ENCODE measurements at places on chromosomes 16 and 17. TPM values are rescaled to one million over a fixed set of nuclear protein-coding genes. Genes with fewer than 3 reads are reported as not detected.
A peak's percentile ranks its signal among the peaks of the same experiment; 100 is the strongest.

DNA sequence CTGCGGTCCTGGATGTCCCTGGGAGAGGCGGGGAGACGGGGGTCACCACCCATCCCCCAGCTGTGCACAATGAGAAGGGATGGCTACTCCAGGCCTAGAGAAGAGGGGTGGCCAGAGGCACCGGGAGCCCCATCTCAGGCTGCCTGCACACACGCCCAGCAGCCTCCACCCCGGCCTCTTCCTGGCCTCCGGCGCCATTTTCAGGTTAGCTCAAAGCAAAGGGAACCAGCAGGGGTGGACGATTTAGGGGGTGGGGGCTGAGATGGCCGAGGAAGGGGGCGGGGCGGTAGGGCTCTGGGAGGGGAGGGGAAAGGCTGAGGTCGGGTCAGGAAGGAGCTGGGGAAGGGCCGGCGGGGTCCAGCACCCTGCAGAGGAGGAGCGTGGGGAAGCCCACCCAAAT lies 42.8 kb downstream of the SRCIN1 start:
- no peak for DNase-seq
- H3K27ac ChIP-seq: no peak overlapping the region
- H3K27me3 ChIP-seq: no peaks in the 10 kb centered on the region
- no peaks in the 10 kb centered on the region for H3K36me3 ChIP-seq

SLC22A31 gene
- total RNA-seq: not detected

- DNase-seq: no peak
- H3K27me3 ChIP-seq: no peaks in the 10 kb centered on the region
- no peaks in the 10 kb centered on the region for H3K4me1 ChIP-seq
- H3K4me3 ChIP-seq: no peak overlapping the region
- no peaks in the 10 kb centered on the region for H3K36me3 ChIP-seq
These were observed 47.2 kb downstream of the PIPOX start for GRCh38 chr17:29090108-29090507.

CD300LB gene
- not detected for total RNA-seq

PERCC1 gene
- not detected for total RNA-seq

DNA sequence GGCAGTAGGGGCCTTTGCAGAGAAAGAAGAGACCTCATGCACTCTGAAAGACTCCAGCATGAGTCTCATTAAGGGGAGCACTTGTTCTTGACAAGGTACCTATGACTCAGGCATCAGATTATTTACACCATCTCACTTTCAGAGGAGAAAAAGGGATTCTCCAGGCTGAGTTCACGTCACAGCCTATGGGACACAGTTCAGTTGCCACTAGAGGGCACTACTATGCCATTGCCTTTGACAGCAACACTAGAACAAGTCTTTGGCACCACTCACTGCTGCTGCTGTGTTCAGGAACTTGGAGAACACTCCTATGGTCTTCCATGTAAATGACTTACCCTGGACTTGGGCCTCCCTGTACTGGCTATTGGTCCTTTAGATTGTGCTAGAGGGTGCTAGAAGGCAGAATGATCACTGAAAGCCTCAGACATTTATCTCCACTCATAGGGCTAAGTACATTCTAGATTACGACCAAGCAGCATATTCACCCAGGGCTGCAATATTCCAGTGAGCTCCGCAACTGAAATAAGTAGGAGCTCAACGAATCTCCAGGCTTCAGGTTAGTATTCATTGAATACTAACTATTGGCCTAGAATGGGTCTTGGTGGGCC lies 225.1 kb upstream of the CA10 start:
- H3K36me3 ChIP-seq: no peaks in the 10 kb centered on the region
- H3K4me1 ChIP-seq: no peaks in the 10 kb centered on the region
- H3K27me3 ChIP-seq: no peaks in the 10 kb centered on the region

- no peaks in the 10 kb centered on the region for H3K36me3 ChIP-seq
- no peak overlapping the region for H3K4me3 ChIP-seq
- DNase-seq: no peak
- H3K4me1 ChIP-seq: no peaks in the 10 kb centered on the region
- no peaks in the 10 kb centered on the region for H3K27me3 ChIP-seq
These were observed 177.8 kb upstream of the TBX2 start for GRCh38 chr17:61221597-61222471.

DNA sequence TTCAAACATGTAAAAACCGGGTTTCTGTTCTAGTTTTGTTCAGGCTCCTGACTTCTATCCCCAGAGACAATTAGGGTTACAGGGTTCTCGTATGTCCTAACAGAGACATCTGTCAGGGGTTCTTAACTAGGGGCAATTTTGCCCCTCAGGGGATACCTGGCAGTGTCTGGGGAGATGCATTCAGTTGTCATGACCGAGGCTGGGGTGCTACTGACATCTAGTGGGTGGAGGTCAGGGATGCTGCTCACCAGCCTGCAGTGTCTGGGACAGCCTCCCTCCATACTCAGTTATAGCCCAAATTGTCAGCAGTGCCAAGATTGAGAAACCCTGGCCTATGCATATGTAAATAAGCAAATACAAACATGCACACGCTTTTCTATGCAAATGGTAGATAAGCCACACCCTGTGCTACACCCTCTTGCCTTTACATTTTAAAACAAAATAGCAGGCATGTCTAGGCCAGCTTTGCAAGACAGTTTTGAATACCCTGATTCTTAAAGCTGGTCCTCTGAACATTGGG lies 37.4 kb downstream of the CLEC16A start:
- no peak for DNase-seq
- H3K4me1 ChIP-seq: peaks cover 4% of the 10 kb centered on the region
- no peaks in the 10 kb centered on the region for H3K36me3 ChIP-seq
- no peaks in the 10 kb centered on the region for H3K27me3 ChIP-seq

DNA sequence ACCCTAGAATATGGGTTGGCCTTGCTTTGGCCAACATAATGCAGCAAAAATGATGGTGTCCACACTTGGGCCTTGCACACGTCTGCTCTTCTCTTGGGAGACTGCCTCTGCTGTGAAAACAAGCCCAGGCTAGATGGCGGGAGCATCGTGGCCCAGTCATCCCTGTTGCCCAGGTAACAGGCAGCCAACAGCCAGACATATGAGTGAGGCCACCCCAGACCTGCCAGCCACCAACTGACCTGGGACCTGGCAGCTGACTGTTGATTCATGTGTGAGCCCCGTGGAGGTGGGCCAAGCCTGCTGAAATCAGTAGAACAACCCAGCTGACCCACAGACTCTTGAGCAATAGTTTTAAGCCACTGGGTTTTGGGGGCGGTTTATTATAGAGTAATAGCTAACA lies 39.4 kb upstream of the CDH3 start:
- H3K27ac ChIP-seq: no peak overlapping the region
- no peaks in the 10 kb centered on the region for H3K27me3 ChIP-seq
- no peaks in the 10 kb centered on the region for H3K36me3 ChIP-seq
- no peaks in the 10 kb centered on the region for H3K4me1 ChIP-seq

LRRC46 gene
- 0.14 TPM for total RNA-seq

DNA sequence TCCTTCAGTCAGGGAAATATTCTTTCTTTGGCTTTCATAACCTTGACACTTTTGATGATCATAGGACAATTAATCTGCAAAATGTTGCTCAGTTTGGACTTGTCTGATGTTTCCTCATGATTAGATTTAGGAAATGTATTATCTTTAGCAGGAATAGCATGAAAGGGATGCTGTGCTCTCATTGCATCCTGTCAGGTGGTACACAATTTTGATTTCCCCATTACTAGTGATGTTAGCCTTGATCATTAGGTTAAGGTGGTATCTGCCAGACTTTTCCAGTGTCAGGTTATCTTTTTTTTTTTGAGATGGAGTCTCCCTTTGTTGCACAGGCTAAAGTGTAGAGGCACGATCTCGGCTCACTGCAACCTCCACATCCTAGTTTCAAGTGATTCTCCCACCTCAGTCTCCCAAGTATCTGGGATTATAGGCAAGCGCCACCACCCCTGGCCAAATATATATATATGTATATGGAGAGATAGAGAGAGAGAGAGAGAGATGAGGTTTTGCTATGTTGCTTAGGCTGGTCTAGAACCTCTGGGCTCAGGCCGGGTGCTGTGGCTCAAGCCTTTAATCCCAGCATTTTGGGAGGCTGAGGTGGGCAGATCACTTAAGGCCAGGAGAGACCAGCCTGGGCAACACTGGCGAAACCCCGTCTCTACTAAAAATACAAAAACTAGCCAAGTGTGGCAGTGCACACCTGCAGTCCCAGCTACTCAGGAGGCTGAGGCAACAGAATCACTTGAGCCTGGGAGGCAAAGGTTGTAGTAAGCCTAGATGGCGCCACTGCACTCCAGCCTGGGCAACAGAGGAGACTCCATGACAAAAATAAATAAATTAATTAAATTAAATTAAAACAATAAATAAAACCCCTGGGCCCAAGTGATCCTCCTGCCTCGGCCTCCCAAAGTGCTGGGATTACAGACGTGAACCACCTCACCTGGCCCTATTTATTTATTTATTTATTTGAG lies 15.8 kb upstream of the CAVIN1 start:
- H3K27ac ChIP-seq: no peak overlapping the region
- H3K36me3 ChIP-seq: no peaks in the 10 kb centered on the region
- no peaks in the 10 kb centered on the region for H3K4me1 ChIP-seq
- no peak for DNase-seq
- no peaks in the 10 kb centered on the region for H3K27me3 ChIP-seq

CLEC10A gene
- total RNA-seq: 1.5 TPM

GRCh38 chr16:10039220-10040096 lies 142.8 kb downstream of the GRIN2A start:
- DNase-seq: no peak
- no peak overlapping the region for H3K27ac ChIP-seq

DNA sequence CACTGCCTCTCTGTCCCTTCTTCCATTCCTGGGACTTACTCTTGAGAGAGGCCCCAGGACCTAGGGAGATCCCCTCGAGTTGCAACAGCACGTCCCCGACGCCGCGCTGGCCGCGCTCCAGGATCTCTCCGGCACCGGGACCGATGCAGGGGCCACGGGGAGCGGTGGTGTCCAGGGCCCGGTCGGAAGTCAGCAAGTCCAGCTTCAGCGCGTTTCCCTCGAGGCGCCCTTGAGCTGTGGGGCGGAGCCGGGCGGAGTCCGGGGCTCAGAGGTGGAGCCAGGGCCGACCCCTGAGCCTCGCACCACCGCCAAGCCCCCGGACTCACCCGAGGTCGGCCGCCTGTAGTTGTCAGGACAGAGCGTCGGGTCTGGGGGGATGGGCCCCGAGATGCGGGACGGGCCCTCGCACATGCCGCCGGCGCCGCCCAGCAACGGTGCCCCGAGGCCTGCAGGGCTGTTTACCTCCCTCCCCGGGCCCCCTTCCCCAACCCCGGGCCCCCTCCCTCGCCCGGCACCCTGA lies 458 bp downstream of the ENKD1 start:
- peak overlapping the region; percentile 91 for H3K4me3 ChIP-seq
- H3K36me3 ChIP-seq: no peaks in the 10 kb centered on the region
- H3K27ac ChIP-seq: peak overlapping the region; percentile 85
- DNase-seq: peak; percentile 51

DNA sequence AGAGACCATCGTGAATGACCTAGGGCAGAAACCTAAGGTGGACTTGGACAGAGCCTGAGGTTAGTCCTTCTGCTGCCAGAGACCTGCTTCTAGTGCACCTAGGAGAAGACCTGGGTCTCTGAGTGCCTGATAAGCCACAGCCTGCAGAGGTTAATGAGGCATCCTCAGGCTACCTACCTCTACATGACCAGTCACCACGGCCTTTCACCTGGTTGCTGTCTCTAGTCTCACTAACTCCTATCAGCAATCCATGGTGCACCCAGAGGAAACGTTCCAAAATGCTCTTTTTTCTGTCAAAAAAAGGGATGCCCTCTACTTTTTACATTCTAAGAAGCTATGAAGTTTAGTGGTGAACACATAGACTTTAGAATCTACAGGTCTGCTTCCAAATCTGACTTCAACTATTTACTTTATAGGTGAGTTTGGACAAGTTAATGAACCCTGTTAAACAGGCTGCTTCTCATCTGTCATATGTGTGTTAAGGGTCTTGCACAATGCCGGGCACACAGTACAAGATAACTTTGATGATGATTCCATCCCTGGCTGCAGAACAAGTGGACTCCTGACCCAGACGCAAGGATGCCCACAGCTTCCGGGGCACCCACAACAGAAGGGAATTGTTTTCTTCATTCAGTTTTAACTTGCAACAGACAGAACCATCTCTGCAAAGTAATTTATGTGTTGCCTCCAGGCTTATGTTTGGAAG lies 469.9 kb upstream of the CDH5 start:
- no peaks in the 10 kb centered on the region for H3K36me3 ChIP-seq
- DNase-seq: no peak
- H3K27ac ChIP-seq: no peak overlapping the region
- no peak overlapping the region for H3K4me3 ChIP-seq

DNA sequence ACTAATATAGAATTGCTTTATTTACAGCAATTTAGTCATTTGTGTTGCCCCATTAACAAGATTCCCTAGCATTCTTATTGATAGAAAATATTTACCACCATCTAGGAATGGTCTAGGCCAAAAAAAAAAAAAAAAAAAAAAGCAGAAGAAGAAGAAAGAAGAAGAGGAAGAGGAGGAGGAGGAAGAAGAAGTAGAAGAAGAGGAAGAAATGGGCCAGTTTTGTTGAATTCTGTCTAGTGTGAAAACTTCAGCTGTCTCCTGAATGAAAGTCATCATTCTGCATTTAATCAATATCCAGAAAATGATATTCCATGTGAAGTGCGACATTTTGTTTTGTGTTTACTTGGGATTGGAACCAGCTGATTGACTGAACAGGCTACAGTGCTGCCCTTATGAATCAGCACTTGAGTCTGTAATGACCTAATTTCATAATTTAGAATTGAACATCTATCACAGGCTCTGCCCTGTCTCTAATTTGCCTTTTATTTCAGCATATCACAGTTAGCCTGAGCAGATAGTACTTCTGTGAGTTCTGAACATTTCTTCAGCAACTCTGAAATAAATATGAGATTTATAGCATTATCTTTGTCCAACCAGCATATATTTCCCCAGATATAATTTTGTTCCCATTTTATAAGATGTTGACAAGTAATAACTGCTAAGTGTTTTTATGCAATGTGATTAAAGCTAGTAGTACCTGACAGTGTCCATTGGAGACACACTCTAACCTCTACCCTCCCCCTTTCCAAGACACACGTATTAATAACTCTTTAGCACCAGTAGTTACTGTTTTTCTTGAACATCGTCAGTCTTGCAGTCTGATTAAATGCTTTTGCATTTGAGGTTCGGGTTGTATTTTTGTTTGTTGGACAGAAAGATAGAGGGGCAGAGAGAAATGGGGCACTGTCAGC lies 5.9 kb downstream of the ANKFN1 start:
- no peak for DNase-seq
- no peak overlapping the region for H3K4me3 ChIP-seq
- H3K27me3 ChIP-seq: no peaks in the 10 kb centered on the region
- H3K27ac ChIP-seq: no peak overlapping the region
- no peaks in the 10 kb centered on the region for H3K36me3 ChIP-seq

GRCh38 chr16:77834635-77835540 lies 46.5 kb downstream of the VAT1L start:
- peak overlapping the region; percentile 53 for H3K27ac ChIP-seq
- no peak for DNase-seq
- no peaks in the 10 kb centered on the region for H3K4me1 ChIP-seq
- H3K36me3 ChIP-seq: no peaks in the 10 kb centered on the region
- no peaks in the 10 kb centered on the region for H3K27me3 ChIP-seq
